ENCODE measurements at places on chromosomes 11 and 22.

DNA sequence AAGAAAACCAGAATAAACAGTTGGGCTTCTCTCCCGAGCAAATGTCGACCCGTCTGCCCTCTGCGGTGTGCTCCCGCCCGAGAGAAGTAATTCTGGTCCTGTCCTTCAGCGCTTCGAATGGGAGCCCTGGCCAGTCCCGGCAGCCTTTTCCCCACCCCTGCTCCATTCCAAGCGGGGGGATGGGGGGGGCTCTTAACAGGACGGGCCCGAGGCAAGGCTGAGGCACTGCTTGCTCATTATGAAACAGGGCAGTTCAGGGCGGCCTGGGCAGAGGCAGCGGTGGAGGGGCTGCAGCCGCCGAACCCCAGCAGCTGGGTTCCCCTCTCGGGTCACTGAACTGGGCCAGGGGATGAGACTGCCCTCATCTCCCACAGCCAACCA is 9.1 kb downstream of the BACE1-AS start:
- no peak for DNase-seq

DNA sequence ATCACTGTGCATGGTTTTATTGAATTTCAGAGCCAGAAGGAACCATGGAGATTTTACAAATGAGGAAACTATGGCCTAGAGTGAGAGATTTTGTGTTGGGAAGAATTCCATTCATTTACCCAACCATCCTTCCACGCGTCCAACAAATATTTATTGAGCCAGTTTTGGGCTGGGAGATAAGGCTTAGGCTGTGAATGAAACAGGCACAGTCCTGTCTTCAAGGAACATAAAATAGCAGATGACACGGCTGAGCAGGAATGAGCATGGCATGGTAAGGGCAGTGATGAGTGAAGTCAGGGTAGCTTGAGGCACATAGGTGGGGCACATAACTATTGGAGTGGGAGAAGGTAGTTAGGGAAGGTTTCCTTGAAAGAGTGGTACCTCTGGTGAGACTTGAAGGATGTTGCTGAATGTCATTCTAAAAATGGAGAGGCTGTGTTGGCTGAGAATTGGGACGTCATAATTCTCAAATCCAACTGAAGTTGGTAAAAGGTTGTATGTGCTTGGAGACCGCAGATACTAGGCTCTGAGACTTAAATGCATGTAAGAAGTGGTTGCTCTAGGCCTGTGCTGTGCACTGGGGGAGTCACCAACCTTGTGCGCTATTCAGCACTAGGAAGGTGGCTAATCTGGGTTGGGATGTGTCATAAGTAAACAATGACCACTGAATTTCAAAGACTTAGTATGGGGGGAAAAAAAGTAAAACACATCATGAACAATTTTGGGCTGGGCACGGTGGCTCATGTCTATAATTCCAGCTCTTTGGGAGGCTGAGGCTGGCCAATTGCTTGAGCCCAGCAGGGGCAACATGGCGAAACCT is 51.9 kb downstream of the TEAD1 start:
- no peak for DNase-seq

GRCh38 chr11:99368583-99368982 is 347.8 kb downstream of the CNTN5 start:
- no peak for DNase-seq

GRCh38 chr11:26835611-26836010 is 113.8 kb upstream of the SLC5A12 start:
- DNase-seq, result no peak

DNA sequence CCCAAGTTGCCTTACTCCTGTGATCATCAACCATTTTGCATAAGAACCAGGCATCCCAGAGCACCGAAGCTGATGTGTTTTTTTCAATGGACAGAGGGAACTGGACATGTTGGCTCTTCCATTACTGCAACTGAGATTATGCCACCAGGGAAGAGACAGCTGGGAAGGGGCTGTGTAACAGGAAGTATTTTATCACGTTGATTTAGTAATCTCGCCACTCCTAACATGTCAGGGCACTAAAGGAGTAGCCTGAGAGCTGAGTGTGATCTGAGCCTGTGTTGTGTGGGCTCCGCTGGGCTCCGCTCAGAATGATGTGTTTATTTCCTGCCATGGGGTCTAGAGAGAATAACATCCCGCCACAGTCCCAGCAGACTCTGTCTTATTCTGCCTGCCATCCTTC is 165.4 kb downstream of the GRIK4 start:
- no peak for DNase-seq

- DNase-seq, result no peak
Observed at GRCh38 chr11:63862923-63863322, 24.0 kb downstream of the MARK2 start.

- DNase-seq, result no peak
Observed at GRCh38 chr22:43847376-43848289, 14.7 kb downstream of the SULT4A1 start.

- DNase-seq, result no peak
Observed at GRCh38 chr11:129447654-129448239, 72.1 kb downstream of the BARX2 start.

GRCh38 chr11:132337819-132338416 is 967.5 kb downstream of the NTM start:
- DNase-seq, result no peak

GRCh38 chr11:82867495-82868082 is 32.6 kb downstream of the PRCP start:
- DNase-seq, result peak; percentile 77

- DNase-seq, result no peak
Observed at GRCh38 chr11:96366024-96366423, 23.0 kb upstream of the MAML2 start.

DNA sequence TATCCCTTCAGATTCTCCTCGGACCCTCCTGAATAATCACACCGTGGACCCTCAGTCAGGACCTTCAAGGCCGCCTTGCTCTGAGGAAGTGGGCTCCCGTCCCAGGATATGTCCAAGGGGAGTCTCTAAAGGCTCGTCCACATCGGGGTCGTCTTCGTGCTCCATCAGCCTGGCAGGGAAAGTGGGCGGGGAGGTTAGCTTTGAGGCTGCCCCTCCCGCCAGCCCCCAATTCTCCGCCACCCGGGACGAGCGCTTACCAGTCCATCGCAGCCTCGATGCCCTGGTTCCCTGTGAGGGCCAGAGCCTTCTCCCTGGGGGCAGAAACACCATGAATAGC is 472 bp downstream of the UBXN1 start:
- no peak for DNase-seq

DNA sequence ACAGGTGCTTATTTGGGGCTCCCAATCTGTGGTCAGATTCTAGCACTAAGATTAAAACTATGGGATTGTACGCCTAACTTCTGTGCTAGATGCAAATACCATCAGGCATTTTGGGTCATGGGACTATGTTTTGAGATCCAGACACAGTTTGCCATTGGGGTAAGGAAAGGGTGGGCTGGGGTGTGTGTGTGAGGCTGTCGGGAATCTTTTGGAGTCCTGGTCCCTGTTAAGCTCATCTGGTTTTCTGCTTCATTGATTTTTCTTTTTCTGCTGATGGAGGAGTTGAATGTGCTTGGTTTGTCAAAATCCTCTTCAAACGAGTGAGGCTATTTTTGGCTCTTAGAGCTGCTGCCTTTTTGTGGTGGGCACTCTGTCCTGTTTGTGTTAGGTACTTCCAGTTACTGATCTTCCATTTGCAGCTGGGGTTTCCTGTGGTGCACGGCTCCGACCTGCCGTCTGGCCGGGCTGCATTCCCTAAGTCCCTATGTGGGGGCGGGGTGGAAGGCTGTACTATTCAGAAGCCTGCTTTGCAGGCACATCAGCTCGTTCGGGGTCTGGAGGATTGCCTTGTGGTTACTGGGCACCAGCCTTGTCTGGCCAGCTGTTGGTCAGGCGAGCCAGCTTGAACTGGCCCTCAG is 2.9 kb downstream of the BCR start:
- no peak for DNase-seq

DNA sequence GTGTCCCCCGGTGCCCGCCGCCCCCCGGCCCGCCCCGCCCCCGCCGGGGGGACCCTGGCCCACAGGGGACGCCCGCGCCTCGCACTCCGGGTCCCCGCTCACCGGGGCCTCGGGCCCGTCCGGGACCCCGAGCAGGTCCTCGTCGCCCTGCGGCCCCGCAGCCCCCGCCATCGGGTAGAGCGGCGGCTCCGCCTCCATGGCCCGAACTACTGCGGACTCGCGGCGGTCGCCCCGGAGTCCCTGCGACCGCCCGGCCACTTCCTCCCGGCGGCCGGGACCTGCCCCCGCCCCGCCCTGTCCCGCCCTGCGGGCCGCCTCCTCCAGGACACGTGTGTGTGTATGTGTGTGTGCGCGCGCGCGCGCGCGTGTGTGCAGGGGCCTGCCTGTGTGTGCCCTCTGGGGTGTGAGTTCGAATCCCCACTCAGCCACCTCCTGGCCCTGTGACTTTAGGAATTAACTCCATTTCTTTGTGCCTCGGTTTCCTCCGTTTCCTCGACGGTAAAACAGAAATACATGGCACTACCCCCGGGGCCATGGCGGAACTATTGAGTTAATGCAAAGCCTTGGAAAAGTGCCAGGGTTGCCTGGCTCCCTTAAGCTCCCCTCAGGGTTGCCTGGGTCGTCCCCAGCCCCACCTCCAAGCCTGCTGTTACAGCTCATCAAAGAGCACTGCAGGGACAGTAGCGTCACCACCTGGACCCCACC is at the start of gene UNC93B1:
Gene UNC93B1, minus strand, starts transcription at position 252 of the 705 bp plus-strand sequence. Its CDS starts 54 bp downstream, at position 198.
- peak; percentile 89 for DNase-seq

- no peak for DNase-seq
Observed at GRCh38 chr11:133228471-133229329, 303.6 kb downstream of the OPCML start.

GRCh38 chr11:122309262-122309925 is 193.4 kb upstream of the BLID start:
- DNase-seq, result no peak

DNA sequence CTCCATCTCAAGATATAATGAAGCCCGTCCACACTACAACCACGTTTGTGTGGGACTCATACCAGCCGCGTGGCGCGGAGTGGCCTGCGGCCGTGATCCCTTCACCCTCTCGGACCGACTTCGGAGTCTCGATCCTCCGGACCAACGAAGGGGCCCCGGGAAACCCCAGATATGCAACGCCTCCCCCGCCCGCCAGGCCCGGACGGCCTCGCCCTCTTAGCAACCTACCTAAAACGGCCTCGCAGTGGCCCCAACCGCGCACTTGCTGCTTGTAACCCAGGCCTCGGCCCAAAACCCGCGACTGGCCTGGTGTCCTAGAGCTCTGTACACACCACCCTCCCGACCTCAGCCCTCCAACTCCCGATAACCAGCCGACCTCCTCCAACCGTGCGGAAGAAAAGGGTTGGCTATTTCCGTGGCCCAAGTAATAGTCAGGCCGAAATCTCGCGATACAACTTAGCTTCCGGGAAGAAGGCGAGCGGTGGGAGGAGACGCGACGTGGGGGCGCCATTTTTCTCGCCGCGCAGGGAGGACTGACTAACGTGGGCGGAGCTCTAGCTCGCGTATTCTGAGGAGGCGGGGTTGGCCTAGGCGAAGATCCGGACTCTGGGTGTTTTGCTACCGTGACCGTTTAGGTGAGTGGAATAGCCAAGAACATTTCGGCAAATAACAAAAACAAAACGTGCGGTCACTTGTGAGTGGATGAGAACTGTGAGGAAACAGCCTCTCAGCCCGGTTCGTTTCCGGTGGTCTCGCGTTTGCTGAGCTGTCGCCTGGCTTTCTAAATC is at the start of the genes C11orf54 and TAF1D:
Gene C11orf54, plus strand, starts transcription at position 579 of the 788 bp plus-strand sequence. CDS start 5,722 bp downstream, outside the sequence.
Gene TAF1D, minus strand, starts transcription at position 402 of the 788 bp plus-strand sequence. CDS start 2,191 bp downstream, outside the sequence.
- DNase-seq, result peak; percentile 96

- no peak for DNase-seq
Observed at GRCh38 chr11:90192869-90193582, 29.8 kb downstream of the CHORDC1 start.

DNA sequence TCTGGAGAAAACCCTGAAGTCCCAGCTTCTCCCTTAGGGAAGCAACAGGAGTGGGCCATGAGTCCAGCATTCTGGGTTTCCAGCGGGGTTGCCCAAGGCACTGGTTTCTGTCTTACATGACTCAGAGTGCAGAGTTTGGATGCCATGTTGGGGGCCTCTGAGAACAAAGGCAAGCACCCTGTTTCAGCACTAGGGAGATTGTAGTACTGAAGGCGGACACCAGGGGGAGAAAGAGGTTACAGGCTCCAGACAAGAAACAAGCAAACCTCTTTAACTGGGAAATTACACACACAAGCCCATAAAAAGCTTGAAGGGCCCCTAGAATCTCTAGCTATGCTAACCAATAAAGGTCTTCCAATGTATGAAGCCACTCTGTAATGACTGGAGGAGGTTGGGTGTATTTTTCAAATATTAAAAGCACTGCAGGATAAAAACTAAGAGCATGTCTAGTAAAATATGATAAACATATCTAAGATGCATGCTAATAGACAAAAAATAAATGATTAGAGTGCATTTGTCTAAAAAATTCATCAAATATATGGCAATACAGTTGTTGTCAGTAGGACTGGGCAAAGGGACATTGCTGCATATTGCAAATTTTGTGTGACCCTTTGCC is 7.1 kb downstream of the MS4A6E start:
- peak; percentile 78 for DNase-seq

DNA sequence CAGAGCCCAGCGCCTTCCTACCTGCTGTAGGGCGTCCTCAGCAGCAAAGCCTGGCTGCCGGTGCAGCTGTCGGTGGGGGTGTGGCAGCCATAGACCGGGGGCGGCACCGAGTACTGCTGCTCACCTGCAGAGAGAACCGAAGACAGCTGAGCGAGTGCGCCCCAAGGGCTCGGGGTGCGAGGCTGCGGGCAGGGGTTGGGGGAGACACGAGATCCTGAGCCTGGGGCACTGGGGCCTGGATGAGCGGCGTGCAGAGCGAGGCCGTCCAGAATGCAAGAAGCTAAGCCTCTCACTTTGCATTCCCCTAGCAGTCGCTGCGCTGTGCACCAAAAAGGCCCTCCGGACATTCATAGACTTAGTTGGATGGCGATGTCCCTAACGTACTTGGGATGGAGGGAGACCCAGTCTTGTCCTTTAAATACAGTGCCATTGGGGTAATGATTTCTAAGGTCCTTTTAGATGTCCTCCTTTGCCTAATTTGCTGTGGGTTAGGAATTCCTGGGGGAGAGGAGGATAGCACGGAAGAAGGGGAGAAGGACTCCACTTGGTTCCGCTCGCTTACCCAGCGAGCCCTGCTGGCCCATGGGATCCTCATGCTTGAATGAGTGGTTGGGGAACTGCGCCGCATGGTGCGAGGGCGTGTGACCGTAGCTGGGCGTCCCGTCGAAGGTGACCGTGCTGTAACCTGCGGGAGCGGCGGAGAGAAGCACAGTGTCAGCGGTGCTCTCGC is 7.2 kb downstream of the WT1 start:
- DNase-seq, result no peak

GRCh38 chr11:15947681-15948648 is 408.4 kb downstream of the SOX6 start:
- no peak for DNase-seq

GRCh38 chr11:19441288-19441687 is 200.5 kb upstream of the E2F8 start:
- DNase-seq, result peak; percentile 20

Data from activated T-cell treated with anti-CD3 and anti-CD28 coated beads, Interleukin-2, amount 50 U/mL, for 48 hours (primary cell).